ELR (cell line): ENCODE measurements at places on chromosomes 3 and 15.
A peak's percentile ranks its signal among the peaks of the same experiment; 100 is the strongest.

DNA sequence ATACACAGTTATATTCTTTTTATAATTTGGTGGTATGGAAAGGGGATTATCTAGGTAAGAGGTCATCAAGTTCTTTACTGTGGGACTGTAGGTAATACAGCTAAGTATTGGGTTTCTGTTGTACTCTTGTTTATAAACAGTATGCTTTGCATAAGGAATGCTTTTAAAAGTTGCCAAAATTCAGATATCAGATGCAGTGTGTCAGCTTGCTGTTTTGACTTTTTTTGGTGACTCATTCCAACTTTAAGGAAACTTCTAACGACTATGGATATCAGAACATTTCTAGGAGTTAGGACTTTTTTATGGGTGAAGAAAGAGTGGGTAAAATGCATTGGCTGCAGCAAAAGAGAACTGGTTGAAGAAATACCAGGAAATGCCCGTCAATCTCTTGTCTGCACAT is 2.8 kb downstream of the SCAANT1 start:
- DNase-seq = peak; percentile 42

- DNase-seq = no peak
Observed at GRCh38 chr3:35523838-35524237, 115.5 kb upstream of the ARPP21 start.

DNA sequence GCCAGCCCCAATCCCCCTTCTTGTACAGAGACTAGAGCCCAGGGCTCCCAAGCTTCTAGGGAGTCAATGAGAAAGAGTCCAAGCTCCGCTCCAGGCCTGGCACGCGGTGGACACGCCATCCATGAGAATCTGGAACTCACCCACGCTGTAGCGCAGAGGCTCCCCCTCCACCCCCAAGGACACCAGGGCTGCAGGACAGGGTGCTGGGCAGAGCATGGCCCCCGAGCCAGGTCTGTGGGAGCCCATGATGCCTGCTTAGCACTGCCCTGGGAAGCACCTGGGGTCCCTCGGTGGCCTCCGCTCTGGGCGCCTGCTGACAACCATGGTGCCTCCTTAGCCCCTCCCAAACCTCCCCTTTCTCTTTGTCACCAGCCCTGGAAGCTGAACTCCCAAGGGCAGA is 28.5 kb downstream of the ACSBG1 start:
- DNase-seq = no peak

DNA sequence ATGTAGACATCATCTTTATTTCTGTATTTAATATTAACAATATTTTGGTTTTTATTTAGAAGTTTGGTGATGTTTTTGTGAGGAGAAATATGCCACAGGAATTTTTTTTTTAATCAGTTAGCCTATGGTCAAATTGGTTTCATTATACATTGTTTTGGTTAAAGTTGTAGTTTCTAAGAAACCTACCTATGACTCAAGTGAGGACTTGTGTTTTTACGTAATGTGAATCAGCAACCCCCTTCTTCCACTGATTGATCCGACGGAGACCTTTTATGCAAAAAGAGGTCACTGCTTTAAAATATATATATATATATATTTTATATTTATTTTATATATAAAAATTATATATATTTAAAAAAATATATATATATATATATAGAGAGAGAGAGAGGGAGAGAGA is 698.1 kb downstream of the FHIT start:
- peak; percentile 1 for DNase-seq

- DNase-seq = peak; percentile 8
Observed at GRCh38 chr15:59879506-59880265, 124.4 kb upstream of the FOXB1 start.

DNA sequence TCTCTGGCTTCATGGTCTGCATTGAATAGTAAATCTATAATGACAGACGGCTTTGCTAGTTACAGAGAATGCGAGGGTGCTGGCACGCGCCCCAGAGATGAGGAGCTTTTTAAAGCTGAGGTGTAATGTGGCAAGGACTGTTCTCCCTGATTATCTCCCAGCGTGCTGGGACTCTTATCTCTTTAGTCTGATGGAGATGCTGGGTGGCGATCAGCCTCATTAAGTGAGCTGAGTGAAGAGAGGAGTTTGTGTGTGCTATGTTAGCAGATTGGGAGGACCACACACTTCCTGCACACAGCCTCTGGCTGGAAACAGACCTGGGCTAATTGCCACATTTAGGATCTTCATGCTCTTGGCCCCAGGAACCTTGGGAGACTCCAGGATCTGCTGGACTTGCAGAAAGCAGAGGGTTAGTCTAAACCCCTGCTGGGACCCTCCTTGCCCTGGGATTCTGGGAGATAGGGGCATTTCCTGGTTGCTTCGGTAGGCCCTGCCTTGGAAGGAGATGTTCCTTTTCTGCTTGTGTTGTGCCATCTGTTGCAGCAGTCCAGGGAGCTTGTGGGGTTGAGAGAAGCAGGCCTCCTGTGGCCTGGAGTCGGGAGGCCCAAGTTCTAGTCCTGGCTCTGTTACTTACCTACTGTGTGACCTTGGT is 15.0 kb downstream of the PDIA5 start:
- no peak for DNase-seq

GRCh38 chr3:31768479-31769125 is 212.5 kb downstream of the OSBPL10 start:
- DNase-seq = peak; percentile 51

- DNase-seq = no peak
Observed at GRCh38 chr3:31505371-31506048, 27.2 kb upstream of the STT3B start.

GRCh38 chr3:14957925-14958324 is 10.5 kb downstream of the NR2C2 start:
- no peak for DNase-seq

GRCh38 chr3:131505421-131505820 is 2.6 kb upstream of the MRPL3 start:
- no peak for DNase-seq

DNA sequence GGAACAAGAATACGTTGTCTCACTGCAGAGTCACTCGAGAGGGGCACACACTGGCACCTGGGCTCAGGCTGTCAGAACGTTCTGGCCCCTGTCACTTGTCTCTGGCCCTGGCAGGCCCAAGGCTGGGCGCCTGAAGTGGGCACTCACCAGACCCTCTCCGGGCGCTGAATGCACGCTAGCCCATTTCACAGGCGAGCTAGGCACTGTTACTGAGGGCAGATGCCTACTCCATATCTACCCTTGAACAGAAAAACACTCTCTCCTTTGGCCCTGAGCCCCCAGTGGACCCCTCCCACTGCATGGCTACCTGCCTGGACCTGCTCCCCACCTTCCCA is 42.3 kb upstream of the IQSEC1 start:
- no peak for DNase-seq

- peak; percentile 66 for DNase-seq
Observed at GRCh38 chr3:156448300-156448699, 106.6 kb downstream of the SSR3 start.

- DNase-seq = no peak
Observed at GRCh38 chr15:25690673-25691543, 172.2 kb downstream of the ATP10A start.

DNA sequence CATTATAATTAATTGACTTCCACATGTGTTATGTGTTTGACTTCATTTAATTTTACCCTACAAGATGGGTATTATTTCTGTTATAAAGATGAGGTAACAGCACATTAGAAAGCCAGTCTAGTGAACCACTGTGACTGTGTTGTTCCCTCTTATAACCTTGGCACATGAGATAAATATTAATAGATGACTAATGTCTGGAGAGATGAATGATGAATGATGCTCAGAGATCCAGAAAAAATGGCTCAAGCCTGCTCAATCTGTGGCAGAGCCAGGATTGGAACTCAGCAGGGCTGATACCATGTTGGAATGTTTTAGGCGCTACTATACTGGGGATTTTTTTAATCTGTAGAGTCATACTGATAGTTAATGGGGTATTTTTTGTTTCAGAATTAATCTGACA is 118.8 kb upstream of the PTX3 start:
- peak; percentile 37 for DNase-seq

DNA sequence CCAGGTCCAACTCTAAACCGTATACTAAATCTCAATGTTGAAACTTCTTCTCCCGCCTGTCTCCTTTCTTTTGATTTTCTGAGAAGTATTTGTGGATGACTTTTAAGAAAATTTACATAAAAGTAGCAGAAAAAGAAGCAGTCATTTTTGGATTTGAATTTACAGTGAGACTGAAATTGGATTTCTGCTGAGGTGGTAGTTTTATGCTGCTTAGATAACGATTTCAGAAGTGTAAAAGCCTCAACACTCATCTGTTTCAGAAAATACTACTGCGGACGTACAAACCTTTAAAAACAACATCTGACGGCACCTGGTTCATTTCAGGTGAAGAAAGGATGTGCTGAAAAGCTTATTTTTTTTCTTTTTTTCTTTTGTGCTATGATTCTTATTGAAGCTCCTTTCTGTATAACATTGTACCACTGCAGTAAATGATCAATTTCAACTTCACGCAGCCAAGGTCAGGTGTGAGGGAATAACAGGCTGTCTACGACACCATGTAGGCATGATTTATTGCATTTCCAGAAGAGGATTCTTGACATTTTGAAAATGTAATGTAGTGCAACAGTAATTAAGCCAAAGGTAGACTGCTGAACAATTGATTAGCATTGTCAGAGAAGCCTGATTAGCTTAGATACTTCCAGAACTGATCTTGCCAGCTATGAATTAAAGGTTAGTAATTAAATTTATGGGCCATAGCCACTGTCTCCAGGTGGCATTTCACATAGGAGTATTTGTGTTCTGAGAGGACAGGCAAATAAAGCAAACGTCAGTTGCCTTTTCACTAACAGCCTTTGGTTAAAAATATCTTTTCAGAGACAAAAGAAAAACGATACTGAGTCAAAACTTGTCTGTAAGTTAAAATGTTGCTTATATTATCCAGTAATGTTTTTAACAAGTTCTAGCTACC is 134.6 kb upstream of the KBTBD8 start:
- DNase-seq = no peak

- no peak for DNase-seq
Observed at GRCh38 chr15:70060993-70061305, 36.8 kb downstream of the TLE3 start.

- no peak for DNase-seq
Observed at GRCh38 chr15:60379185-60379524, 18.6 kb downstream of the ANXA2 start.

DNA sequence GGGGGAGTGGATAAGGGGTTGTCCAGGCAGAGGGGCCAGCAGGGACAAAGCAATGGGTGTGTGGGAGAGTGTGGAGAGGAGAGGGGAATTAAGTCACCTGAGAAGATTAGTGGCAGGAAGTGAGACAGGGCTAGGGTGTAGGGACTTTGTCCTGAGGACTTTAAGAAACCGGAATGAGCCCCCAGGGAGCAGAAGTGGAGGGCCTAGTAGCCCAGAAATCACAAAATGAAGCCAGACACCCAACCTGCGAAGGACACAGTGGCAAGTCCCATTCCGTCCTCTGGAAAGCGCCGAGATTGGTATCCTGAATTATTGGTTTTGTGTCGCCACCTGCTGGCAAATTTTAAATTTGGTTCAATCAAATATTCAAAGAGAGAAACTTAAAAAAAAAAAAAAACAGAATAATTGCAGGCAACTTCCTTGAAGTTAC is 78.0 kb upstream of the SLC25A36 start:
- DNase-seq = peak; percentile 64

GRCh38 chr3:105835606-105836005 is 33.2 kb downstream of the CBLB start:
- no peak for DNase-seq

GRCh38 chr3:146390957-146391356 is 78.4 kb downstream of the PLSCR2 start:
- DNase-seq = no peak

DNA sequence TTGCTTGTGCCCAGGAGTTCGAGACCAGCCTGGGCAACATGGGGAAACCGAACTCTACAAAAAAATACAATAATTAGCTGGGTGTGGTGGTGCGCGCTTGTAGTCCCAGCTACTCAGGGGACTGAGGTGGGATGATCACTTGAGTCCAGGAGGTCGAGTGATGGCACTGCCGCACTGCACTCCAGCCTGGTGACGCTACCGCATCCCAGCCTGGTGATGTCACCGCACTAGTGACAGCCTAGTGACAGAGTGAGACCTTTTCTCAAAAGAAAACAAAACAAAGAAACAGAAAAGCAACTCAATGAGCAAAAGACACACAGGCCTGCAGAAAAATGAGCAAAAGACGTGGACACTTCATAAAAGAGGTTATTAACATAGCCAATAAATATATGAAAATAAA is 19.9 kb upstream of the SYNM start:
- no peak for DNase-seq

DNA sequence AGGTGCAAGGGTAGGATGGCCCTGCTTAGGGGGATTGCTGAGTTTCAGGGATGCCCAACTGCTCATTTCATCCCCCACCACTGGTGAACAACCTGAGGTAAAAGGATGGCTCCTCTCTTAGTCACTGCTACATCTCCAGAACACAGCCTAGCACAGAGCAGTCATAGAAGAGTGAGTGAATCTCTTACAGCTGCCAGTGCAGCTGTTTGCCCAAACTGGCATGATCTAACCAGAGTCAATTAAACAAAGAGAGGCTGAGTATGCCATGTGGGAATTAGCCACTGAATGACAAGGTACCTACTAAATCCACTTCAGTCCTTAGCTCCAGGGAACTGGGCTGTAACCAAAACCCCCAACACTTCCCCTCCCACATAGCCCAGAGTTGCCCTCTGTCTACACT is 6.8 kb upstream of the NCKIPSD start:
- no peak for DNase-seq

DNA sequence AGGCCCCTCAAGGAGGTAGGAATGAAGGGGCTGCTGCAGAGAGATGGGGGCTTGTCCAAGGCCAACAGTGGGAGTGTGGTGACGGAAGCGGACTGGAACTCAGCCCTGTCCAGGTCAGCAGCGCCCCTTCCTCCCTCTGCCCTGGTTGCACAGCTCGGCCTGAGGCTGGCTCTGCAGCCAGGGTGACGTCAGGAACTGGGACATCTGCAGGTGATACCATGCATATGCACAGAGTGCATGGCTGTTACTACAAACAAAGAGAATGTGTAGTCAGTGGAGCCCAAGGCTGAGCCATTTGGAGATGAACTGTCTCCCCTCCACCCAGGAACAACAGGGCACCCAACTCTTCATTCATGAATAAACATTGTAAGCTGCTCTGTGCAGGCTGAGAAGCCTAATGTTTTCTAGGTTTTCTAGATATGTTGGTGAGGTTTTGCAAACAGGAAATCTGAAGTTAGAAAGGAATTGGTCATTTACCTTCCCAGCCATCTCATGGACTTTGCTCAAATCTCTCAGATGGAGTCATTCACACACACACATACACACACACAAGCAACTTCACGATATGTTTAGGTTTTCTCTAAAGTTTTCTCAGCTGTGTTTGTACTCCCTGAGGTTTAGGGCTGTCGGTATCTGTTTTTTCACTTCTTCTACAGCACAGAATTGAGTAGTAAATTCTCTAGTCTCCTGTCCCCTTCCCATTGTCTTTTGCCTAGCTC is 117.2 kb downstream of the TLE3 start:
- DNase-seq = no peak

GRCh38 chr15:33330931-33331330 is 20.2 kb downstream of the RYR3 start:
- no peak for DNase-seq

DNA sequence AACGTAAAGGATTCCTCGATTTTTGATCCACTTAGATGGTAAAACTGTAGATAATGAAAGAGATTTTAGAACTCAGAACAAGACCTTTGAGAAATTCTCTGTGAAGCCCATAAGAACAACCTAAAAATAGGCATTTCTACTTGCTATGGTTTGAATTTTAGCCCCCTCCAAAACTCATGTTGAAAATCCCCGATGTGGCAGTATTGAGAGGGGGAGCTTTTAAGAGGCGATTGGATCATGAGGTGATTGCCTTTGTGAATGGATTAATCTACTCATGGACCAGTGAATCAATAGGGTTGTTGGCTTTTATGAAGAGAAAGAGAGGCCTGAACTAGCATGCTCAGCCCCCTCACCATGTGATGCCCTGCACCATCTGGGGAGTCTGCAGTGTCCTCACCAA is 20.2 kb upstream of the AHSG start:
- no peak for DNase-seq
